GM04503 (cell line): ENCODE measurements at places on chromosomes 12 and 14.

- no peak for DNase-seq
Measured at GRCh38 chr14:38522724-38523123, 266.8 kb upstream of the CLEC14A start.

DNA sequence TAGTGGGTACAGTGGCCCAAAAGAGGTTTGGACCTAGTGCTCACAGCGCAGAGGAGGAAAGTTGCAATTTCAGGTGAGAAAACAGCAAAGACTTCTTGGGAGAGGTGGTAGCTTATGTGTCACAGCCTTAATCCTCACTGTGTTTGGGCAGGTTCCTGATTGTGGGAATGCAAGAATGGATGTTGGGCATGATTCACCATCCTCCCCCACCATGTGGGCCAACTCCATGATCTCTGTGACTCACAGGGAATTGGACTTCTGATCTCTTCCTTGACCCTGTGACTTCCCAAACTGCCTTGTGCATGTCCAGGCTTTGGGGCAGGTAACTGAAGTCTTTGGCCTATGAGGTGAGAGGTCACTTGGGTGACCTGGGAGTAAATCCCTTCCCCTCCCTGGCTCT lies 1.8 kb upstream of the CHST11 start:
- DNase-seq, result peak; percentile 44

DNA sequence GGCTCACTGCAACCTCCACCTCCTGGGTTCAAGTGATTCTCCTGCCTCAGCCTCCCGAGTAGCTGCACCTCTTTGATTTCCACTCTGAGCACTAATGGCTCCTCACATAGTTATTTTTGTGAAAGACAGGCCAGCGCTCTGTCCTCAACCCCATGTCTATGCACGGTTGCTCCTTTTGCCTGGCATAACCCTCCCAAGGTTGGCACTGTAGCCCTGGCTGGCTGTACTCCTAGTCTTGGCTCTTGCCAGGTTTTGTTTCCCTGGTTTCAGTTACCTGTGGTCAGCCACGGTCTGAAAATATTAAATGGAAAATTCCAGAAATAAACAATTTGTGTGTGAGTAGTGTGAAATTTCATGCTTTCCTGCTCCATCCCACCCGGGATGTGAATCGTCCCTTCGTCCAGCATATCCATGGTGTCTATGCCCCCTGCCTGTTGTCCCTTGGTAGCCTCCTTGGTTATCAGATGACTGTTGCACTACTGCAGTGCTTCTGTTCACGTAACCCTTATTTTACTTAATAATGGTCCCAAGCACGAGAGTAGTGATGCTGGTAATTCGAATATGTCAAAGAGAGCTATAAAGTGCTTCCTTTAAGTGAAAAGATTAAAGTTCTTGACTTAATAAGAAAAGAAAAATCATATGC lies 12.3 kb upstream of the DCD start:
- DNase-seq, result no peak

DNA sequence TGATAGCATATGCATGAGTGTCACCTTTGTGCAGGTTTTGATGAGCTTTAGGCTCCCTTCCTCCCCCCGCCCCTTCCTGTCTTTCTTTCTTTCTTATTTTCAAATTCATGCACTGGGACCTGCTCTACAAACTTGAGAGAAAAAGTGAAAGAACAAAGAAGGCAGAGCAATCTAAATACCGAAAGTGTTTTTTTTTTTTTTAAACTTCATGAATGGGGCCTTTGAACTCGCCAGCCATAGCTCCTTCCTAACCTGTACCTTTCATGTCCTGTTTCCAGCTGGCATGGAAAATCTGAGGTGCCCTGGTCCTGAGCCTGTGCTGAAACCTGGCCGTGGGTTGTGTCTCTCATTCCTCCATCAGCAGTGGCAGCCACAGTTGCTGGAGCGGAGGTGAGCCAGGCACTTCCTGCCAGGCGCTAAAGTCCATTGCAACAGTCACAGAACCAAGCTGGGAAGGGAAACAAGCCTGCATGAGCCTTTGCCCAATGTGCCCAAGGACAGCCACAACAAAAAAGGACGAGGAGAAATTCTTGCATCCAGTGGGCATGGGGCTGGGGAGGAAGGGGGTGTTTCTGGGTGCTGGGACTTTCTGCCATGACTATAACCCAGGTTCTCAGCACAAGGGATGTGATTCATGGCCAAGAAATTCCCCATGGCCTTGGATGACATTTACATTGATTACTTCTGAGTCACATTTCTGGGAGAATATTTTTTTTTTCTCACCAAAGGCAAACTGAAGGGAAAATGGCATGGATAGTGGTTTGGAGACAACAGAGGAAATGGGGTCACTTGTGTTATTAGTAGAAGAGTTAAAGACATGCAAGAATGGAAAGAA lies 102.7 kb downstream of the TMEM30B start:
- peak; percentile 95 for DNase-seq

DNA sequence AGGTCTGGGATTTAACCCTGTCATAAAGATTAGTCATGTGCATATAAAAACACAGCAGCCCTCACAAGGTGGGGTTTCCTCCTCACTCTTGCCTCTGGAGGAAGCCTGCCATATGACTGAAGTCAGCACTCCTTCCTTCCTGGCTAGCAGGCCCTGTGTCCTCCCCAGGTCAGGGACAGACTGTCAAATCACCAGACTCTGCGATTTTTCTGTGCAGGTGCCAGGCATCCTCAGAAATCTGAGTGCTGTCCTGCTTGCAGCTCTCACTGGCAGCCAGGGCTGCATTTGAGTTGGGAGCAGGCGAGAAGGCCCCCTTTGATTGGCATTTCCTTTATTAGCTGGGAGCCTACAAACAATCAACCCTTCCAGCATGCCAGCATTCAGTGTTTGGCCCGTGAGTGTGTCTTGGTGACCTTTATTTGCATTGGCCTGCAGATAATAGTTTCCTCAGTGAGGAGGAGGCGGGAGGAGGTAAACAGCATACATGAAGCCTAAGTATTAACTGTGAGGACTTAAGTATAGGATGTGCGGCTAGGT lies 183.8 kb upstream of the ARHGAP5 start:
- no peak for DNase-seq

- DNase-seq, result no peak
Measured at GRCh38 chr12:80017261-80017870, 82.0 kb upstream of the OTOGL start.

DNA sequence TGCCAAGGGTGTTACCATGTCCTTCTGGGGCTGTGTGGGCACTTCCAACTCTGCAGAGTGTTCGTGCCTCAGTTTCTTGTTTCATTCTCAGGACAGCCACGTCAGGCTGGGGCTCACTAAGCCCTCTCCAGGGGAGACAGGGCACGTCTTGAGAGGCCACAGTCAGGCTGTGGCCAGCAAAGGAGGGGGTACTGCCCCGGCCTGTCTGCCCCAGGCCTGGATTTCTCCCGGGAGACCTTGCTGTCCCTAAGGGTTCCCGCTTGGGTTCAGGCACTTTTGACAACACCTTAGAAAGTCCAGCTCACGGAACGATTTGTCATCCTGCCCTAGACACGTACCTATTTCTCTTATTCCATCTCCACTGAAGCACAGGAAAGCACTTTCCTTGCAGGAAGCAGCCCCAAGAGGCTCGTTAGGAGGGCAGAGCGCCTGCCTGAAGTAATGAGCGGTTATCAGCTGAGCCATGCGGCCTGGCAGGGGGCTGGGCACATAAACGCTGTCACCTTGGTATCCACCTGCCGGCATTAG lies 290.4 kb upstream of the RTL1 start:
- DNase-seq, result no peak

DNA sequence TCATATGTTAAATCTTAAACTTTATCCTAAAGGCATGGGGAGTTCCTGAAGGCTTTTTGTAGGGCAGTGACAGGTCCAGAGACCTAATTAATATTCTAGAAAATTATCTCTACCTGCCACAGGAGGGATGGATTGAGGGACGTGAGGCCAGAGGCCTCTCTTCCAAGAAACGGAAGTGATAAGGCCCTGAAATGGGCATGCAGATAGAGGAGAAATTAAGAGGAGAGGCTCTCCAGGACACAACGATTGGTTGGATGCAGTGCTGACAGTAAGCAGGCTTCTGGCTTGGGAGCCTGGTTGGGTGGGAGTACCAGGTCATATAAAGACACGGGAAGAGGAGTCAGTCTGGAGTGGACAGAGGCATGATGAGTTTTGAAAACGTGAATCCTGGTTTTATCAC lies 3.1 kb upstream of the BORCS5 start:
- no peak for DNase-seq

- DNase-seq, result no peak
Measured at GRCh38 chr14:93566065-93566693, 135.4 kb downstream of the UNC79 start.
